ENCODE measurements at places on chromosomes 11 and 22. TPM values are rescaled to one million over a fixed set of nuclear protein-coding genes. Genes with fewer than 3 reads are reported as not detected.

DNA sequence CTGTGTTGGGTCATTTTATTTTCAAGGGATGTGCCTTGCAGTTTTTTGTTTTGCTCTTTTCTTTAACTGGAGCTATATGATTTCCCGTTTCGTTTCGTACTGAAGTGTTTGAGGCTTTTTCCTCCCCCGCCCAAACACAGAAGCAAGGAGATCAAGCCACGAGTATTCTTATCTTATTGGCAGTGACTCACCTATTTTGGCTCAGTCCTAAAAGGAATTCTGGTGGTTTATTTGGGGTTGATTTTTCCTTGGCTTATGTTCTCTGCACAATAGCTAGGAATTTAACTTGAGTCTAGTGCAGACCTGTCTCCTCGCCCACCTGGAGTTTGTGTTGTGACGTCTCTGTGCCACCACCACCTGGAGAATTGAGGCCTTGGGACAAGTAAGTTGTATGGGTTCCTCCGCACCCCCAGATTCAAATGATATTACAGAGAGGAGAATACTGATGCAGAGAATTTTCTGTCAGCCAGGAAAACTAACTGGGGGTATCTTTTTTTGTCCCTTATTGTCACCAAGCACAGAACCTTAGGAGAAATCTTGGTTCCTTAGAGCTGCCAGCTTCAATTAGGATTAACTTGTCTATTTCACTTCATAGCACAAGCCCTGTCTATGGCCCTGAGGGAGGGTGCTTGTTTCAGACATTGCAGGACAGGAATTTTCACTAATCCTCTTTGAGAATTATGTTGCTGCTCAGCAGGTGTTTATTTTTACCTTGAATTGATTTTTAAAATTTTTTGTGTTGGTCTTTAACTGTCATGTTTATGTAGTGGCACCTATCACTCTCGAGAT is 90.4 kb upstream of the BIRC3 start:
- DNase-seq: no peak

Gene POU2AF2
- 0.80 TPM for total RNA-seq

DNA sequence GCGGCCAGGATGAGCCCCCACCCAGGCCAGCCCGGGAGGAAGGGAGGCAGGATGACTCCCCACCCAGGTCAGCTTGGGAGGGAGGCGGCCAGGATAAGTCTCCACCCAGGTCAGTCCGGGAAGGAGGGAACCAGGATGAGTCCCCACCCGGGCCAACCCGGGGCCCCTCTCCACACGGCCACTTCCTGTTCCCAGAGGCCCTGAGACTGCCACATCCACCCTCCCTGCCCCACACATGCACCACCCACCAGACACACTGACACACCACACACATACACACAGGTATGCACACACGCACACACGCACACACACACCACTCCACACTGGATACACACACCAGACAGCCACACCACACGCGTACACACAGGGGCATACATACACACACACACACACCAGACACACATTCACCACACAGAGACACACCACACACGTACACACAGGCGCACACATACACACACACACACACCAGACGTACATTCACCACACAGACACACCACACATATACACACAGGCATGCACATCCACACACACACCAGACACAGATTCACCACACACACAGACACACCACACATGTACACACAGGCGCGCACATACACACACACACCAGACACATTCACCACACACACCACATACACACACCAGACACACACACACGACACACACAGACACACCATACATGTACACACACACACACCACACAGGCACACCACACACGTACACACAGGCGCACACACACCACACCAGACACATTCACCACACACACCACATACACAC is 84.9 kb upstream of the PRR5 start:
- no peak for DNase-seq

Gene HBB
- total RNA-seq: 16,523 TPM

- no peak for DNase-seq
Observed at GRCh38 chr11:91835051-91835560, 389.5 kb upstream of the FAT3 start.

Measured in sciatic nerve (tissue), 2 donors.